ENCODE measurements at places on chromosomes 11 and 22. TPM values are rescaled to one million over a fixed set of nuclear protein-coding genes. Genes with fewer than 3 reads are reported as not detected.

- DNase-seq: no peak
Measured at GRCh38 chr11:57340039-57340615, 2.0 kb downstream of the P2RX3 start.

- no peak for DNase-seq
Measured at GRCh38 chr22:19886605-19887255, 32.1 kb upstream of the GNB1L start.

GRCh38 chr11:10407055-10407454, 48.0 kb upstream of the AMPD3 start:
- DNase-seq: no peak

GRCh38 chr11:67045314-67045713, 11.3 kb upstream of the RHOD start:
- DNase-seq: no peak

DNA sequence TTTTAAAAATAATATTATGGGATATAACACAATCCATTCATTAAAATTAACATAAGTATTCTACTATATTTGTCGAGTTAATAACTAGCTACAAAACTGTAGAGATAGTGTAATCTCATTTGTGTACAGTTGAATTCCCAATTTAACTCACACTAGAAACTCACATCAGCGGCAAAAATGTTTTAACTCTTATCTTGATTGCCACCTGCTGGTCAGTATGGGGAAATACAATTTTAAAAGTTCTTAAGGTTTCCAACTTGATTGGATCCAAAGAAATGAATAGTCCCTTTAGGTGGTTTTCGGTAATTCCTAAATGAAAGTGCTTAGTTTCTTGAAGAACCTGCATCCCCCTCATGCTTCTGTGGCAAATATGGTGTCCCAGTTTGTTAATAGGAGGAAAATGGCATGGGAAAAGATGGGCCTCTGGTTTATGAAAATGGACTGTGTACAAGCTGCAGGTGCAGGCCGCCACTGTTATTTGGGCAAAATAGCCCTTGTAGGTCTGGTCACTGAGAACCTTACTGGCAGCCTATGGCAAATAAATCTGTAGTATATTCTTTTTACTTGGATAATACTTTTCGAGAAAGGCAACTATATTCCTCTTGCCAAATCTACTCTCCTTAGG, 33.7 kb upstream of the SLC17A6 start:
- DNase-seq: no peak

GRCh38 chr11:30454111-30454510, 131.2 kb downstream of the ARL14EP start:
- DNase-seq: no peak

- no peak for DNase-seq
Measured at GRCh38 chr22:35625763-35626432, 8.8 kb upstream of the MB start.

DNA sequence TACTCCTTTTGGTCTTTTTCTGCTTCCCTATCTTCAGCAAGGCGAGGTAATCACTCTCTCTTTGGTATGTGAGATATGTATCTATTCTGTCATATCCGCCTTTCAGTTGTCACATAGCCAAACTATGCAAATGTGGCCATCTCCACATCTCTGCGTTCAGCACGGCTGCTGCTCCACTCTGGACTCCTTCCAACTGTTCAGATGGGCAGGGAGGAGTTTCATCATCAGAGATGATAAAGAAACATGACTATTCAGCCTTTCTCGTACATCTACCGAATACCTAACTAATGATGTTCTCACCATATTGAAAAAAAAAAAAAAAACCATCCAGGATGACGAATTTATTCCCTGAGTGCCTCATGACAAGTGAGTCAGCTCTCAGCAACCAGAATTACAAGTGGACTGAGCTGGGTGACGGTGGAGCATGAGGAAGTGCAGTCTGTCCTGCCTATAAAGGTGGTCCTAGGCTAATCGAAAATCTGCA, 899.6 kb downstream of the OPCML start:
- no peak for DNase-seq

DNA sequence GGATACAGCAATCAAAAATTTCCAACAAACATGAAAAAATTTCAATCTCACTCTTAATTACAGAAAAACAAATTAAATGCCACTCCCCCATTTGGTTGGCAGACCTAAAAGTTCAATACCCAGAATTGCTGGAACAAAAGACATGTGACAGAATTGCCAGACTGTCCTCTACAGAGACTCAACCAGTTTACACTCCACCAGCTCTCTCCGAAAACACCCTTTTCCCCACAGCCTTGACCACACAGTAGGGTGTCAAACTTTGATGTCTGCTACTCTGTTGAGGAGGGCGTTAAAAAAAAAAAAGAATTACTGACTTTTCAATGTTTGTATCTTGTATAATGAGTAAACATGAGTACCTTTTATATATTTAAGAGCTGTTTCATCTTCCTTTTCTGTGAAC, 44.7 kb upstream of the YPEL1 start:
- peak; percentile 4 for DNase-seq

DNA sequence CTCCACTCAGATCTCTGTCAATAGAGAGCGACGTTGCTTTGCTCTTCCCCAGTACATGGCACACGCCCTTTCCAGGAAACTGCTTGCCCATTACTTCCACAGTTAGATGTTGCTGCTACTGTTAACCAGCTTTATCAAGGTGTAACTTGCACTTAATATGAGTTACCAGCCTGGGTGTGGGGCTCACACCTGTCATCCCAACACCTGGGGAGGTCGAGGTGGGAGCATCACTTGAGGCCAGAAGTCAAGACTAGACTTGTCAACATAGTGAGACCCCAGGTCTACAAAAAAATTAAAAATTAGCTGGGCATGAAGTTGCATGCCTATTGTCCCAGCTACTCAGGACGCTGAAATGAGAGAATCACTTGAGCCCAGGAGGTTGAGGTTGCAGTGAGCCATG, 177.1 kb upstream of the B3GAT1 start:
- DNase-seq: peak; percentile 37

DNA sequence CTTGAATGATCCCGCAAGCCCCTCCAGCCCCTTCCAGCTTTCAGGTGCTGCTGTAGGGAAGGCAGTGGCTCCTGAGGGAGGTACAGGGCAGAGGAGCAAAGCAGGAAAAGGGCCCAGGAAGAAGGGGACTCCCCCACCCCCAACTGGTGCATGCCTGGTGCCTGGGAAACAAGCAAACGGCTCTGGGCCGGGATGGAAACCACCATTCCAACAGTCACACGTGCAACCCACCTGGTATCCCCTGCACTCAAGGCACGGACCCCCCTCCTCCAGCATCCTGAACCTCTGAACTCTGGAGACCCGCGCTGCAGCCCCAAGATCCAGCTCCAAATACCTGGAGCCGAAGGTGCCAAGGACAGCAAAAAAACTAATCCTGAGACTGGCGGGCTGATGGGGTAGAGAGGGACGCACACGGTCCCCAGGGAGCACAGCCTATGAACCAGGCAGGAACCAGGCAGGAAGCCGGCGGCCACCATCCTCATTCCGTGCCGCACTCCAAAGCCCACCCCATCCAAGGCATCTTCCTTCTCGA, 537 bp downstream of the SCN4B start:
- no peak for DNase-seq

GRCh38 chr11:114287154-114287553, 9.0 kb upstream of the NNMT start:
- DNase-seq: no peak

The WNT11 gene
- total RNA-seq: 34.1 TPM

The RFPL1 gene
- total RNA-seq: not detected

The TSPAN18 gene
- 14.2 TPM for total RNA-seq

The MFNG gene
- total RNA-seq: 33.6 TPM

The POU2AF2 gene
- total RNA-seq: not detected

The SYT13 gene
- total RNA-seq: not detected

The IL10RA gene
- total RNA-seq: 32.1 TPM
